ENCODE measurements at places on chromosomes 5 and 9.

- DNase-seq, result no peak
These were observed 48.1 kb downstream of the SPATA31C2 start for GRCh38 chr9:88090151-88090581.

- DNase-seq, result no peak
These were observed 522.1 kb downstream of the CCDC171 start for GRCh38 chr9:16074963-16075362.

- no peak for DNase-seq
These were observed 52.0 kb upstream of the SNCAIP start for GRCh38 chr5:122259995-122260394.

DNA sequence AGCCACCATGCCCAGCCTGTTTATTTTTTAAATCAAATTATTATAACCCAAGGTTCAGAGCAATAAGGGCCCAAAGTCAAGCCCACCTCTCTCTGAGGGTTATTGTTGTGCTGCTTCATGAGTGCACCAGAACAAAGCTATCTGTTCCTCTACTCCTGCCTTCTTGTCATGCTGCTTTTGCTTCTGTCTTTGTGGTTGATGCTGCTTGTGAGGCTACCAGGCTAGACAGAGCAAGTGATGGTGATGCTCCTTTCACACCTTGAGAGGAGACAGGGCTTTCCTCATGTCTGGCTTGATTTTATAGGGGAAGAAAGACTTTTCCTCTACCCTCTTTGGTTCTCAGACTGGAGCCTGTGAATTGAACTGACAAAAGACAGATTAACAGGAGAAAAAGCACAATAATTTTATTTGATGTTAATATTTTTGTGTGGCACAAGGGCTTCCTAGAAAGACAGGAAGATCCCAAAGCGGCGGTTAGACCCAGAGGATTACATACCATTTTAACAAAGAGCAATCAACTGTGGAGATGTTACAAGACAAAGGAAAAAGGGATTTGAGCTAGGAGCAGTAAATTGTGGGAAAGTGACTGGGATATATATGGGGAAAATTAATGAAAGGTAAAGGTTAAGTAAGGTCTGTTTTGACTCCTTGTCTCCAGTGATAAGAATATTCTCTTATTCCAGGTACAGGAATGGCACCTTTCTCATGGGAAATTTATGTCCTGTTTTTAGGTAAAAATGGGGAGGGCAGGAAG, 4.4 kb upstream of the CD180 start:
- DNase-seq, result no peak

GRCh38 chr5:150172145-150172544, 5.6 kb downstream of the CDX1 start:
- no peak for DNase-seq

GRCh38 chr9:89563571-89564345, 41.1 kb upstream of the GADD45G start:
- DNase-seq, result no peak

GRCh38 chr5:139696167-139696893, 48.2 kb downstream of the CXXC5 start:
- DNase-seq, result no peak

- DNase-seq, result no peak
These were observed 158.5 kb upstream of the ADAMTS16 start for GRCh38 chr5:4981608-4982007.

DNA sequence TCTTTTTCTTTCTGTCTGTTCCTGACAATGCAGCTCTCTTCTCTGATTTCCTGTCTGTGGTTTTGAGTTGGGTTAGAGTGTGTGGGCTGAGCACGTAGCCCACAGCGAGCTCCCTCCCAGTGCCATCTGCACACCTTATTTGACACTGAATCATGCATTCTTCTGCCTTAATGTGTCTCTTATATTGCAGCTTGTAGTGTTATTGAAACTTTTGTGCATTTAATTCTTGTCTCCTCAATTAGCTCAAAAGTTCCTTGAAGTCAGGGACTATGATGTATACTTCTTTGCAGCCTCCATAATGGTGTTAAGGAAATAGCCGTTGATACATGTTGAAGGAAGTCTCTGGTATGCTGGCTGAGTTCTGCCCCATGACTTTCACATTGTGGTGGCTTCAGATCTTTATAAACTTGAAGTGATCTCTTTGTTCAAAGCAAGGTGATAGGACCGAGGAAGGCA, 576.2 kb upstream of the CLINT1 start:
- peak; percentile 7 for DNase-seq

DNA sequence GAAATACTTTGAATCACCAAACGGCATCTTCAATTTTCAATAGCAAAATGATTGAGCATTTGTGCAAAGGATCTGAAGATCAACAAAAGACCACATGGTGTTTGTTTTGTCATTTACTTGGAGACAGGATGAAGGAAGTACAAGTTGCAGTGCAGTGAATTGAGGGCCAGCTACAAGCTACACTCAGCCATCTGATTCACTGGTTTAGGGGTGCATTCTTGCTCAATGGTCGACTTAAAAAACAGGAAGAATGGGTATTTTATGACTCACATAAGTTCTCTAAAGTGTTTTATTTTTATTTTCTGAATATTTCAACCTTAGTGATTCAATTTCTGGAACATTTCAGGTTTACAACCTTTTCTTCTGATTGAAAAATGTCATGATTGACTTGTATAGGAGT, 412.1 kb upstream of the ADAMTSL1 start:
- DNase-seq, result no peak

DNA sequence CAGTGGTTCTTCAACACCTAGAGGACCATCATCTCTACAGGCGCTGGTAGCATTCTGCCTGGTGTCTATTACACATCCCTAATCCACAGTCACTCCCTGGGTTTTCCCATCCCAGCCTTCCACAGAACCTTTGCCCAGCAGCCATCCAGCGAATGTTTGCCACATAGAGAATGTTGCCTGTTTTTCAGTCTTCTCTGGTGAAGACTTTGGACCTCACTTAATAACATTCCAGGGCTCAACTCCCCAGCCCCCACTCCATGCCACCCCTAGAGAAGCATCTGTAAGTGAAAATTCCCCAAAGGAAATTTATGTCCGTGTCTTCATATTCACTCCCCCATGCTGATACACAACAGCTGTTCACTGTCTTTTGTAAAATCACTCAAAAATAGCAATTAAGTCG, 249.6 kb downstream of the AOPEP start:
- DNase-seq, result no peak

DNA sequence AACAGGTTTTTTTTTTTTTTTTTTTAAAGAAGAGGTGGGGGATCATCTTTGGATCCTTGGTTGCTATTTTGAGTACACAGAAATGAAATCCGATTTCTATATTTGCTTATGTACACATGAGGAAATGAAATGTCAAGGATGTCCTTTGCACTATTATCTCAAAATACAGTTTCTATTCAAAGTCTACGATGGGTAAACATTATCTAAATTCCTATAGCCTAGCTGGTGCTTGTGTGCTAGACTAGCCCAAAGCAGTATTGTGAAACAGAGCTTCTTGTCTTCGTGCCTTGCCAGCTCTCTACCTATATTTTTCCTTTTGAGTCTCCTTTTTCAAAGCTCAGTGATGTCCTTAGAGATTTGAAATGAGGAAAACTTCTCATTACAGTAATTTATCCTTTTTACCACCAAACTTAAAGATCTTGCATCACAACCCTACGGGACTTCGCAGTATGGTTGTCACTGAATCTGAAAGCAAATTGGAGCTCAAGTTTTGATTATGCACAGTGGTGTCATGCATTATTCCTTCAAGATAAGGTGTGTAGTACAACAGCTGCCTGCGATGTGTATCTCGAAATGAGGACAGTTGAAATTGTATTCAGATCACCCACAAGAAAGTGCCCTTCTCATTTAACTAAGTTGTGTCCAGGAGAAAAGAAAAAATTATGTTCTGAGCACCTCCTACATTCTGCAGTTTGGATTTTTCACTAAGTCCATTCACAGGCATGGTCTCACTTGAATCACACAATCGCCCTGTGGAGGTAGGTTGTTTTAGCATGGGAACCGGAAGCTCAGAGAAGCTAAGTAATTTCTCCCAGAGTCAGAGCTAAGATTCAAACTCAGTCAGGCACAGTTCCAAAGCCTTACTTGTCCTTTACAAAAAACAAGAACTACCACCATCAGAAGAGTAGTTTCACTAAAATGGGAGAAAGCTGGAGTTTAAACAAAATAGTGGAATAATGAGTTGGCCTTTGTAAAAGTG, 379.0 kb downstream of the GLIS3 start:
- no peak for DNase-seq
